ENCODE measurements at places on chromosomes 3 and 15.
A peak's percentile ranks its signal among the peaks of the same experiment; 100 is the strongest.

- peak; percentile 48 for DNase-seq
Observed at GRCh38 chr3:56303487-56303886, 164.8 kb downstream of the ERC2 start.

- peak; percentile 8 for DNase-seq
Observed at GRCh38 chr3:173238091-173238490, 97.1 kb upstream of the SPATA16 start.

GRCh38 chr15:92521624-92522008, 127.9 kb downstream of the ST8SIA2 start:
- DNase-seq: peak; percentile 71

GRCh38 chr15:52151353-52151752, 38.8 kb upstream of the BCL2L10 start:
- no peak for DNase-seq

DNA sequence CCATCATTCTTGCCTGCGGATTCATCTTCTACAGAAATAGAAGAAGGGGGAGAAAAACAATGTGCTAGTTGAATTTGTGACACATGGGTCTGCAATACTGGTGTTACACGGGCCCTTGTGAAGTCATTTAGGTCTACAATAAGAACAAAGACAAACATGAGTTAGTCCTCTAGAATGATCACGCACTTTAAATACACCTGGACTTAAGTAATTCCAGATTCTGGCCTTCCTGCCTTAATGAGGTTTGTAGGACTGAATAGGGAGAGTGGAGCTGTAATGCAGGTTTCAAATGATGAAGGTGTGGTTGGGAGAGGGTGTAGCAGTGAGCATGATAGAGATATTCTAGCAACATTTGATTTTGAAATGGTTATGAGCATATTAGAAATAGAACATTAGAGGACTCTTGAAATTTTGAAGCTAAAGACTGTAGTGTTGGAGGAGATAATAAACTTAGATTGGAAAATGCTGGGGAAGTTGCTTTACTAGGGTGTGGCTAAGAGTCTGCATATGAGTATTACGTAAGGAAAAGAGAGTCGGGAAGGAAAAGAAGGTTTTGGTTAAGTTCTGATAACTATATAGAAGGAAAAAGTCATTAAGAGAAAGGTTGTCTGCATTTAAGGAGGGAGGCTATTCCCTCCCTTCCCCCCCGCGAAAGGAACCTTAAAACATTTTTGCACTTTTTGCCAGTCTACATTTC, 606 bp downstream of the EIF2A start:
- no peak for DNase-seq

- DNase-seq: no peak
Observed at GRCh38 chr3:198070871-198071270, 110.9 kb downstream of the LMLN start.

DNA sequence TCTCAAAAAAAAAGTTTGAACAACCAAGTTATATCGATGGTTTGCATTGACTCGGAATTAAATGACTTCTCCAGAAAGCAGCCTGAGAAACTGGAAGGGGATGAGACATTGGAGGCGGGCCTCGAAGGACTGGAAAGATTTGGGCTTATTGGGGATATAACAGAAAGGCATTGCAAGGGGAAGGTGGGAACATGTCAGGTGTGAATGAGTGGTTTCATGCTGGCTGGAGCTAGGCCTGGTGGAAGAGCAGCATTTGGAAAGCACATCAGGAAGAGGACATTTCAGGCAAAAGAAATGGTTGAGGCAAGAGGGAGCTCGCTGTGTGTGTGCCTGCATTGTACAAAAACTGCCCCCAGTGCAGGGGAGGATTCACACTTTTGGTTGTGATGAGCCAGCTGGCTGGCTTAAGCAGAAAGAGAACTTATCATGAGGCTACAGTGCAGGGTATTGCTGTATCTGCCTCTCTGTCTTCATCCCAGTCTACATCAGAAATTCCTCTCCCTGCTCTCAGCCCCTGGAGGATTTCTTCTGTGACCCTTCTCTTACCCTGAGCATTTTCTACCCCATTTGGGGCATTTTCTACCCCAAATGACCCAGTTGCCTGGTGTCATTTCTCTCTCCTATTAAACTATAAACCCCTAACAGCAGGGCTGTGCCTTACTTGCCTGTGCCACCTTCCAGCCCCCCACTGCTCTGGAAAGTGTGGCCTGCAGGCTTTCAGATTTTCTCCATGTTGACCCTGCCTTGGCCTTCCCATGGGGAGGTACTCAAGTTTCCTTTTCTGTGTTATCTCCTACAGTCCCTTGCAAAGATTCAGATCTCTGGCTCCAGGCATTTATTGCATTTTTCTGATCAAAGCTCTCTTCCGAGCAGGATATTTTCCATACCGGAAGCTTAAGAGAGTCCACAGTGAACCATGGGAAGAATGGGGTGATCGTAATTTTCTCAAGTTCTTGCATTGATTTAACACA, 64.4 kb upstream of the FLNB start:
- DNase-seq: no peak

GRCh38 chr3:192636517-192637444, 90.6 kb downstream of the FGF12 start:
- DNase-seq: no peak

GRCh38 chr3:145721273-145721805, 439.6 kb downstream of the PLOD2 start:
- DNase-seq: peak; percentile 19

- DNase-seq: peak; percentile 9
Observed at GRCh38 chr3:177109688-177110330, 87.5 kb downstream of the TBL1XR1 start.

- no peak for DNase-seq
Observed at GRCh38 chr3:155233213-155233612, 60.3 kb downstream of the STRIT1 start.

GRCh38 chr3:148106062-148106461, 591.6 kb upstream of the AGTR1 start:
- DNase-seq: no peak

- no peak for DNase-seq
Observed at GRCh38 chr3:132232231-132232792, 84.9 kb upstream of the ACP3 start.

DNA sequence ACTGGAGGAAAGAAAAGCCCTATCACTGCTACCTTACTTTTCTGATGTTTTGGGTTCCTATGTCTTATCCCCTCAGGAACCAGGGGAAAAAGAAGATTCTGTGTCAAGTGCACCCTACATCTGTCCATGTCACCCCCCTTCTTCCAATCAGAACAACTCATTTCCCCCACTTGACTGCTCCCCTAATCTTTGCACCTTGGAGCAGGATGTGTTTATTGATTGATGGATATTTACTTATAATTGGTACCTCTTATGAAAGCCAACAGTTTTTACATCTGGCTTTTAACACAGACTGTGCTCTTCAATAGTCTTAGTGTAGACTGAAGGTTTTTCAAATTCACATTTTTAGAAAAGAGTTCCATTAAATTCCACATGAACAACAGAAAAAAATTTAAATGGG, 33.3 kb downstream of the LIPC start:
- DNase-seq: no peak

- peak; percentile 94 for DNase-seq
Observed at GRCh38 chr3:14204515-14205284, 26.1 kb downstream of the LSM3 start.

DNA sequence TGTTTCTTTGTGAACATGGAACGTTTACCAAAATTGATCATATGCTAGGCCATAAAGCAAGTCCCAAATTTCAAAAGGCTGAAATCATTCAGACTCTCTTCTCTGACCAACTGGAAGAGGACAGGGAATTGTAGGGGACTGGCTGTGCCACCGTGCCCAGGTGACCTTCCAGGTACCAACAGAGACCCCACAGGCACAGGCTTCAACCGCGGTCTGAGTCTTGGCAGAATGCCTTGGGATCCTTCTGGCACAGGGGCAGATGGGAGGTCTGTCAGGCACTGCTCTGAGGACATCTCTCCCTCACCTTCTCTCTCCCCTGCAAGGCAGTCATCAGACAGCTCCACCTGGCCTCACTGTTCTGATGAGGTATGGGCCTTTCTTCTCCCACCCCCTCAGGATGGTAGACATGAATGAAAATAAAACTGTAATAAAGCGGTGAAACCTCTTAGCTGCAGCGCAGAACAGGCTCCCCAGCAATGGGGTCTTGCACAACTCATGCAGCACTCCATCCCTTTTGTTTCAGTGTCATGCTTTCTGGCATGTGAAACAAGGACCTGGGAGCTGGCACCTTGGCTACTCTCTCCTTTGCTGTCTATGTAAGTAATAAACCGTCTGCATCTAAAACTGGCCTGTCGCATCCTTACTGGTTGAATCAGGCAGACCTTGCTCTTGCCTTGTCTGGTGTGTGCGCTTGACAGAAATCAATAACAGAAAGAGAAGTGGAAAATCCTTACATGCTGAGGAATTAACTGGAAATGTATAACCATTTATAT, 289.2 kb downstream of the KLF13 start:
- DNase-seq: no peak

DNA sequence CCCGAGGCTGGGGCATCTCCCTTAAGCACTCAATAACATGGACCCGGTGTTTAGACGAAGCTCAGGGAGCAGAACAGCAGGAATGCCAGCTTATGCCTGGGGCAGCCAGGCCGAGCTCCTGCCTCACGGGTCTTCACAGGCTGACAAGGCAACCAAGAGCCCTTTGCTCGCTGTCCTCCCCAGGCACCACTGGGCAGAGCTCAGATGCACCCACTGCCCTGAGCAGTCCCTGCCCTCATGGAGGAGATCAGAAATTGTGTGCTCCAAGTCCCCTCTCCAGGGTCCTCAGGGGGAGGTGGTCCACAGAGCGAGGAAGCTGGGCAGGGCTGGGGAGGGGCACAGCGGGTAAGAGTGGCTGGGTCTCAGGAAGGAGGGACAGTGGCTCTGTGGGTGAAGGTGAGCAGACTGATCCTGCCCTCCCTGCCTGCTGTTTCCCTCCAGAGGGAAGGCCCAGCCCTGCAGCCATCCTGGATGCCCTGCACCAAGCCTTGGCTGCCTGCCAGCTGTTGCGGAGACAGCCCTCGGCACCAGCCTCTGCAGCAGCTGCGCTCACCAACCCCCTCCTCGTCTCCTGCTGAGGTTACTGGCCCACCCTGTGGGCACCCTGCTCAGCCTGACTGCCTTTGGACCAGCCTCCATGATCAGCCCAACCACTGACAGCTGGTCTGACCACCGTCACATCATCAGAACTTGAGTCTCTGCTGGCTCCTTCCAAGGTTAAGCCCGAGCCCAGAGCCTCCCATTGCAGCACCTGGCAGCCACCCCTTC, 21.1 kb upstream of the GP9 start:
- DNase-seq: no peak

- no peak for DNase-seq
Observed at GRCh38 chr3:40470701-40471100, 6.2 kb upstream of the ZNF619 start.

GRCh38 chr3:134797057-134797740, 2.1 kb downstream of the EPHB1 start:
- DNase-seq: no peak

DNA sequence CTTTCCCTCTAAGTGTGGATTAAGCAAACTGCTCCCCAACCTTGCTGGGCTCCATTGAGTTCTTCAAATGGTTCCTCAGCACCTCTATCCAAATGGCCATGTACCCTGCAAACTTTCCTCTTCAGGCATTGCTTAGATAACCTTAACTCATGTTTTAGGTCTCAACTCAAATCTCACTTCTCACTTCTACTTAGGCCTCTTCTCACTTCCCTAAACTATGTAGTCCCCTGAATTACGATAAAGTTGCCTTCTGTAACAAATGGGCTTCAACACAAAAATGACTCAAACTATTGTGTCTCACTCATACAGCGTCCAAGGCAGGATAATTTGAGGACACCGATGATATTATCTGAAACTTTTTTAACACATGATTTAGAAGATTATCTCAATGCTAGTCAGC, 62.4 kb upstream of the STAC start:
- DNase-seq: no peak

DNA sequence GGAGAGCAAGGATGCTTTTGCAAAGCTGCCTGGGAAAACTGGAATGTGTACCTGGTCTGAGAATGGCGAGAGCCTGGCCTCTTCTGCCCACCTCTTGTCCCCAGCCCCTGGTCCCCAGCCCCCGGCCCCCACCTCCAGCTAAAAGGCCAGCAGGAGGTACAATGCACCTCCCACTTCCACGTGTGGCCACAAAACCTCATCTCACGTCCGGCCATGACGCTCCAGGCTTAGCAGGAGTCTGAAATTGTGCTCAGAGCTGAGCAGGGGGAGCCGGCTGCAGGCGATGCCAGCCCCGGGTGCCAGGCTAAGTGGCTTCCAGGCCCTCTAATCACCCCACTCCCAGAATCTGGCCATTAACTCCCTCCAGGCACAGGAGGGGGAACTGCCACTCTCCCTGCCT, 83.1 kb upstream of the PRR20G start:
- DNase-seq: no peak

GRCh38 chr3:126499401-126499800, 18.2 kb downstream of the UROC1 start:
- no peak for DNase-seq

DNA sequence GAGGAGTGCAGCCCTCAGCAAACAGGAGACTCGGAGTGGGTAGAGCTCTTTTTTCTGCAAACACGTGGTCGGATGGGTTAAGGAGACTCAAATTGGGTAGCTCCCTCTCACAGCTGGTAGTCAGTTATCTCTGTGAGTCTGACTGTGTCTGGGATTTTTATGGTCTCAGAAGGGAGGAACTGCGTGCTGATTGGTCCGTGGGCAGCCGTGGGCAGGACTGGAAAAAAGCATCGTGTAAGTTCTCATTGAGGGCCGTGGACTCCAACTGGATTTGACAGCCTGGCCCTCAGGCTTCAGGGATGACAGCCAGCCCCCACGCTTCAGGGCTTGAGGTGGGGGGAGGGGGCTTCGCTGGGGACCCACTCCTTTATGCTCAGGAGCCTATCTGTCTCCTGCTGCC, 463.9 kb downstream of the EPHA3 start:
- no peak for DNase-seq

- peak; percentile 54 for DNase-seq
Observed at GRCh38 chr3:153595186-153595815, 433.3 kb downstream of the RAP2B start.

DNA sequence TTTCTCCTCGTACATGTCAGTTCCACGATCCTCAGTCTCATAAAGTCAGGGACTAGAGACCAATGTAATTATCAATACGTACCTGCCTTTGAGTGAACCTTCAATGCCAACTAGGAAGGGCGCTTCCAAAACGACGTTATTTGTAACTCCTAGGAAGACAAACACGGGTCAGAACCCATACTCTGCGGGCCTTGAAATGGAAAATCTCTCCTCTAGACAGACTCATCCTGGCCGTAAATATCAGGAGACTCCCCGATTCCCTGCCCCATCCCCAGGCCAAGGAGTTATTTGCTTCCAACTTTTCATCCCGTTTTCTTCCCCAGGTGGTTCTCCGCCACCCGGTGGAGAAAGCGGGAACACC, 578 bp downstream of the OIP5 start:
- DNase-seq: no peak

Data from KBM-7 (cell line).